ENCODE measurements at places on chromosomes 6 and 20.

- DNase-seq: no peak
Observed at GRCh38 chr6:7684843-7685242, 41.1 kb upstream of the BMP6 start.

GRCh38 chr20:58546756-58547622 lies 31.8 kb upstream of the APCDD1L start:
- no peak for DNase-seq

DNA sequence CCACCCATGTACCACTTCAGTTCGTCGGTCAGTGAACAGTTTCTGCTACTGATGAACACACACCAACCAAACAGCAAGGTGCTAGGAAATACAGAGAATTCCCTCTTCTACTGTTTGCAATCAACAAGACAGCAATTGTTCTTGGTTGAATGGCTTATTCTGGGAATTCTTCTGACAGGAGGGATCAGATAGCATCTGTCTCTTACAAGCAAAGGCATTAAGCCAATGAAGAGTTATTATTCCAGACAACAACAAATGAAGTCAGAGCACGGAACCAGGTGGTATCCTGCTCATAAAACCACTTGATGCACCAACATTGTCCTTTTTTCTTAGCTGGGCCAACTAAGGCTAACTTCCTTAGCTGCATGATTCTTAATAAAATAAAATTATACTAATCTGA lies 37.8 kb downstream of the PTPRK start:
- no peak for DNase-seq

DNA sequence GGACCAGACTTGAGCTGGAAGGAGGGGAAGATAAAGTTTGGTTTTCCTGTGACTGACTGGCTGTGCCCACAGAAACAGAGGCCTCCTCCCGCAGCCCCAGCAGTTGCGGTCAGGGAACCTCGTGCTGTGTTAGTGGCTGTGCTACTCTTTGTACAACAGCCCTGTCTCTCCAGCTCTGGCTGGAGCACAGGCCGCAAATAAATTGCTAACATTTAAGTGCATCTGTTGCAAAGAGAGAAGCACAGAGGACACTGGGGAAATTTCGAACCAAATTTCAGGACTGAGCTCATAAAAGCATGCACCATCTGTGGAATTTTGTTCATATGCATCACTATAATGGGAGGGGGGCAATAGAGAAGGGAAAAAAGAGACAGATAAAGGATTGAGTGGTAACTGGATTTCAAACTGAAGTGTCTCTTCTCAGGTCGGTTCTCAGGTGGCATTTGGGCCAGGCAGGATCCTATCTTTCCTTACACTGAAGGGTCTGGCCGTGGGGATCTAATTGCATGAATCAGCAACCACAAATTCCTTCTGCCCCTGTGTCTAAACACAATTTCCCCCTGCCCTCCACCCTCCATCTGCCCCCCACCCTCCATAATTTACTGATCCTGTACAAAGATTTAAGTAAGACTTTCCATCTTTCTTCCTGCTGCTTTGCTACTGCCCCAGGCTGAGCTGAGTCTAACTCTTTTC lies 88.9 kb upstream of the ATXN1 start:
- no peak for DNase-seq

DNA sequence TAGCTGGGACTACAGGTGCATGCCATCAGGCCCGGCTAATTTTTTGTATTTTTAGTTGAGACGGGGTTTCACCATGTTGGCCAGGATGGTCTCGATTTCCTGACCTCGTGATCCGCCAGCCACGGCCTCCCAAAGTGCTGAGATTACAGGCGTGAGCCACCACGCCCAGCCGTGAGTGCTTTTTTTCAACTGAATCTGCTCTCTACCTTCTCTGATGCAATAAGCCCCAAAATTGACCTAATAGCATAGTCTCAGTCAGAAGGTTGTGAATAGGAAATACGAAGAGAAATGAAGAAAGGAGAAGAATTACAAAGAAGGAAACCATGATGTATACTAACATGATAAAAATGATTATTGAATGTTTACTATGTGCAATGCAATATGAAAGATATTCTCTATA lies 33.2 kb downstream of the BEND6 start:
- DNase-seq: no peak

DNA sequence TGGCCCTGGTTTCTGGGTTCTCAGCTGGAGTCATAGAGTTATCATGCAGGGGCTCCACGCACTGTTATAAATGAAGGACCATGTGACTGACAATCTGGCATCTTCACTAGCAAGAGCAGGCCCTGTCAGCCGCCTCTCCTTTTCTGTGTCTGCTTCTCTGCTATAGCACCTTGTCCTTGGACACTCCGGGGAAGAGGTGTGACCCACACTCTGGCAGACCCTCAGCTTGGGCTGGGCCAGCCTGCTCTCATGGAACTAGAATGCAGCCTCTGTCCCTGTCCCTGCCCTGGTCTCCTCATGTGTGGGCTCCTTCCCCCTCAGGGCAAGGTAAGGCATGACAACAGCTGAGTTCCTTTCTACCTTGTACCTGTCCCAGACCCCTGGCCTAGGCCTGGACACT lies 10.9 kb upstream of the FANCE start:
- no peak for DNase-seq

Data from skeletal muscle cell (primary cell).